ENCODE measurements at places on chromosomes 13 and 19.
A peak's percentile ranks its signal among the peaks of the same experiment; 100 is the strongest.

GRCh38 chr19:13937479-13938300, 527 bp downstream of the PODNL1 start:
- no peak for DNase-seq

- DNase-seq = no peak
Measured at GRCh38 chr13:97640268-97640667, 206.3 kb downstream of the RAP2A start.

DNA sequence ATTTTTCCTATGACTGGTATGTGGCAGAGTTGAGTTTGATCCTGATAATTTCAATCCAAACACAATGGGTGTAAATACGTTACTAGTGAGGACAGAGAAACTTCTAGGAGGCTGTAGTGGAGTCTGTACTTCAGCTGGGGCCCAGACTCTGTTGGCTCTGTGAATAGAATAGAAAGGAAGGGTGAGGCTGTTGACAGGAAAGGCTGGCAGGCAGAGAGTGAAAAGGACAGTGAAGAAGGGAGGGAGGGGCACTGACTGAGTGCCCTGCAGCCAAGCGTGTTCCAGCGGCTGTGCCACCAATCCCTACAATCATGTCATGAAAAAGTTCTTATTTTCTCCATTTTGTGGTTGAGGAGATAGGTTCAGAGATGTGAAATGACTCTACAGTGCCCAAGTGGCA, 80.5 kb downstream of the MBNL2 start:
- DNase-seq = no peak

- no peak for DNase-seq
Measured at GRCh38 chr19:43501661-43502418, 2.7 kb downstream of the PHLDB3 start.

GRCh38 chr13:80235166-80235966, 105.6 kb downstream of the SPRY2 start:
- DNase-seq = no peak

DNA sequence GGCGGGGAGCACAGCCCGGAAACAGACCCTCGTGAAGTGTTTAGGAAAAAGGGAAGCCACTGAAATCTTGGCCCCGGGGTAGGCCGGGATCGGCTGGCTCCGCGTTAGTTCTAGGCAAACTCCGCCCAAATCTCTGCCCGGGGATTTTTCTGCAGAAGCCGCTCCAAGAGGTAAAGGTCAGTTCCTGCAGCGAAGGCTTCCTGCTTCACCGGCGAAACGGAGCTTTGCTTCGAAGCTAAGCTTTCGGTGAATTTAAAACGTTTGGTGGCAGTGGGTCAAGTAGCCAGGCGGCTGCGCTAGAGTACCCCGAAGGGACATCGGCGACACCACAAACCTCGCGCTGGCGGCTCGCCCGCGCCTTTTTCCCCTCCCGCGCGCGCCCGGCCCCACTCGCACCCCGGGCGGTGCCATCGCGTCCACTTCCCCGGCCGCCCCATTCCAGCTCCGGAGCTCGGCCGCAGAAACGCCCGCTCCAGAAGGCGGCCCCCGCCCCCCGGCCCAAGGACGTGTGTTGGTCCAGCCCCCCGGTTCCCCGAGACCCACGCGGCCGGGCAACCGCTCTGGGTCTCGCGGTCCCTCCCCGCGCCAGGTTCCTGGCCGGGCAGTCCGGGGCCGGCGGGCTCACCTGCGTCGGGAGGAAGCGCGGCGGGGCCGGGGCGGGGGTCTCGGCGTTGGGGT, 441 bp downstream of the GJB2 start:
- DNase-seq = no peak

- no peak for DNase-seq
Measured at GRCh38 chr13:32426990-32427851, 709 bp downstream of the N4BP2L1 start.

DNA sequence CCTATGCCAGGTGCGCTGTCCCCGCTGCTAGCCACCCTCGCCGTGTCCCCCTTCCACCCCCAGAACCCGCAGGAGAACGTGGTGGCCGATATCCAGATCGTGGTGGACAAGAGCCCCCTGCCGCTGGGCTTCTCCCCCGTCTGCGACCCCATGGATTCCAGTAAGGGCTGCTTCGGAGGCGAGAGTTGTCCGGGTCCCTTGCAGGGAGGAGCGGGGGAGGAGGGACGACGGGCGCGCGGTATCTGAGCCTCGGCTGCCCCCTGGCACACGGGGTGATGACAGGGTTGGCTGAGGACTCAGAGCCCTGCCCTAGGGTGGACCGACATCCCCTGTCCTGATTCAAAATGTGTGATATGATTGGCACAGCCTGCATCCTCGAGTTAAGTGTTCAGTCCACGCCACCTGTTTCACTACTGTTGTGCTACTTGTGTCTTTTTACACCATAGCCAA, 653 bp downstream of the MVB12A start:
- DNase-seq = no peak

- DNase-seq = peak; percentile 78
Measured at GRCh38 chr19:30682999-30683536, 310.9 kb downstream of the ZNF536 start.

GRCh38 chr13:94335761-94336526, 143.5 kb downstream of the DCT start:
- no peak for DNase-seq

GRCh38 chr13:60075850-60076249, 87.9 kb downstream of the DIAPH3 start:
- no peak for DNase-seq

DNA sequence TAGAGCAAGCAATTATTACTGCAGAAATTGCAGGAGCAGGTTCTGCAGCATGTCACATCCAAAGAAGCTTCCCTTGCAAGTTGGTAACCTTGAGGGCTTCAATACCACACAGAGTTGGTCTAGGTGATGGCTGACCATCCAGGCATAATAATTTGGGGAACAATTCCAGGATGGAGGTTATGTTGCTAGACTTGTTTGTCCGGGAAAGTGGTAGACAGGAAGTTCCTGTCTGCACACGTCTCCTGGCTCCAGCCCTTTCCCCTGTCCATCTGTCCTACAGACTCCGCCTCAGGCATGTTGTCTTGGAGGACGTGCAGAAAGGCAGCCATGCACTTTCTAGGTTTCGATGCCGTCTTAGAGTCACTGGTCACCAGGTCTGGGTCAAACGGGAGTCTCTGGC, 26.0 kb downstream of the DPRX start:
- no peak for DNase-seq

DNA sequence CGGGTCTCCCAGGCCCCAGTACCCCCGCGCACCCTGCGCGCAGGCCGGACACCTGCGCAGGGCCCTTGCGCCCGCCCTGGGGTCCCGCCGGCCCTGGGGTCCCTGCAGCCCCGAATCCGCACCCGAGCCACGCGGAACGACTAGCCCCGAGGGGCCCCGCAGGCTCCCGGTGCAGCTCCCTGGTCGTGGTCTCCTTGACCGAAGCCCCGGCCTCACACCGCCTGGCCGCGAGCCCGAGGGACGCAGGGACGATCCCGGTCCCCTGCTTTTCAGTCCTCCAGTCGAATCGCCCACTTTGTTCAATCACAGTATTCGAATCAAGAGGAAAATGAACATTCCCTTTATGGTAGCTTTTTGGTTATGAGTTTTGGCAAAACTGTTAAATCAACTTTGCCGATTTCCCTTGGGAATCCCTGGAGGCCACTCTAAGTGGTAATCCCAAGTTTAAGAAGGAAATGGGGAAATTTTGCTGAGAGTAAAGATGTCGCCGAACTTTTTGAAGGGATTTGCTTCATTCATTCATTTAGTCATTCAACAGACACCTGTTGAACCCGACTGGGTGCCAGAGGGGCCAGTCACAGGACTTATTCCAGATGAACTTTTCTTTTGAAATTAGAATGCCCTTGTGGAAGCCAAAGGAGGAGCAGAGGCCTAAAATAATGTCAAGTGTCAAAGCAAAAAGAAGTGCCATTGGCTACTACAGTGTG, 75.0 kb downstream of the ZIC5 start:
- no peak for DNase-seq

Data from AG09319 (cell line).